ENCODE measurements at places on chromosomes 12 and 14.

DNA sequence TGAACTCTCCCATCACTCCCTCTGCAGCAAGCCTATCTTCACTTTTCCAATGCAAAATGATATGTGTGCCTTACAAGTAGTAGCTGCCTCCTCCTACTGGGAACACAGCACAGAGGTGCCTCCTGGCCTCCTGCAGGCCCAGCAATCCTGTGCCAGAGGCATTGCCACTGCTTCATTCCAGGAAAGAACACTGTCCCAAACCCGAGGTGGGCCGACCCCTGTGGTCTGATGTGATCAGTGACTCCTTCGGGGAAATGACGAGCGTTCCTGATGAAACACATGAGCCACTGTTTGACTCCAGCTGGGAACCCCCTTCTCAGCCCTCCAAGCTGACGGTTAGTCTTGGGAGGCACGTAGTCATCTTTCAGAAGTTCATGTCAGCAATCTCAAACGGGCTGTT lies 19.5 kb downstream of the PSMC1 start:
- no peak for DNase-seq

DNA sequence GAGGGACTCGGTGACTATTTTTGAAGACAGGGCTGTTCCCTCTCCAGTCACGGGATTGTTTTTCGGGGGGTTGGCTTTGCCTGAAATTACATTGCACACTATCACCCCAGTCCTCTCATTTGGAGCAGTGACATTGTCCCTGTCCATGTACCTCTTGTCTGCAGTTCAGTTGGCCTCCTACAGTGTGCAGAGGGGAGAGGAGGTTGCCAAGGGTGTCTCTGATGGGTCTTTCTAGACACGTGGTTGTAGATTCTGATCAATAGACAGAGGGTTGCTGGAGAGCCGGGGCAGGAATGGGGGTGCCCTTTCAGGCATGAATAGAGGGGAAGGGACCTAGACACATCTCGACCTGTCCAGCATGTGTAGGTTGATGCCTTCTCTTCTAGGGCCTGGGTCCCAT lies 1.2 kb downstream of the TMEM120B start:
- no peak for DNase-seq

DNA sequence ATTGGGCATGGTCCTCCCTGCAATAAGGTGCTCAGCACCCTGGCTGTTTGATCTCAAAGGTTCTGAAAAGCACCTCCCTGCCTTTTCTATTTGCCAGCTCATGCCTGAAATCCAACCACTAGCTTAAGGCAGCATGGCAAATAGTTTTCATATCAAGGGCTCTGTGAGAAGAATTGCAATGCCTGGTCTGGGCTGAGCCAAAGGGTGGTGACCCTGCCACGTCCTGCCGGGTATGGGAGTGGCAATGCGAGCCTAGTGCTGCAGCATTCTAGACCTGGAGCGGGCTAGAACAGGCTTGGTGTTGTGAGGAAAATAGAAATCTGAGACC lies 2.3 kb upstream of the SCNN1A start:
- DNase-seq = no peak

DNA sequence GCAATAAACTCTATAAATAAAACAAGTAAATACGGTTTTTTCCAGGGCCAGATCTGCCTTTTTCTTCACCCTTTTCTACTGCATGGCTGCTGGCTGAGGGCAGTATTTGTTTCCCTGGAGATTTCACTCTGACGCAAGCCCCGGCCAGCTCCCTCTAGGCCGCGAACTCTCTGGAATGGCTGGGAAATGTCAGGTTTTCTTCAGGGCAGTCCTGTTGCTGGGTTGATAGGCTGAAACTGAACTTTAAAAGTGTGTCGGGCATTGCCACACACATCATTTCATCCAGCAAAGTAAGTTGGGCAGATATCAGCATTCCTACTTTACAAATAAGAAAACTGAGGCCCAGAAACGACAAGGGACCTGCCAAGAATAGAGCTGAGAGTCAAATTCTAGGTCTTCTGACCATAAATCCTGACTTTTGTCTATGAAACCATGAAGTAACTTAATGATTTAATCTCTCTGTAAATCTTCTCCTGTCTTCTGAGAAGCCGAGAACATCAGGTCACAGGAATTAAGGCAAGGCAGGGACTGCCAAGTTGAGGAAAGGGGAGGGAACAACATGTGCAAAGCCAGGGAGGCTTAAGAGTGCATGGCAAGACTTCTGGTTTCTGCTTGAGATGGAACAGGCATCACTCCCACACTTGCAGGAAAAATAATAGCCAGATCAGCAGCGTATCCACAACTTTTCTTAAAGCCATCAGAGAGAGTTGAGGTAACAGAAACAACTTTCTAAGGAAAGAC lies 205.0 kb upstream of the CCDC196 start:
- DNase-seq = no peak
